Tibial nerve (tissue), 4 donors: ENCODE measurements at places on chromosomes 13 and 19. TPM values are rescaled to one million over a fixed set of nuclear protein-coding genes. Genes with fewer than 3 reads are reported as not detected.
A peak's percentile ranks its signal among the peaks of the same experiment; 100 is the strongest.

ZFP36 gene
- total RNA-seq: 207 TPM

DNA sequence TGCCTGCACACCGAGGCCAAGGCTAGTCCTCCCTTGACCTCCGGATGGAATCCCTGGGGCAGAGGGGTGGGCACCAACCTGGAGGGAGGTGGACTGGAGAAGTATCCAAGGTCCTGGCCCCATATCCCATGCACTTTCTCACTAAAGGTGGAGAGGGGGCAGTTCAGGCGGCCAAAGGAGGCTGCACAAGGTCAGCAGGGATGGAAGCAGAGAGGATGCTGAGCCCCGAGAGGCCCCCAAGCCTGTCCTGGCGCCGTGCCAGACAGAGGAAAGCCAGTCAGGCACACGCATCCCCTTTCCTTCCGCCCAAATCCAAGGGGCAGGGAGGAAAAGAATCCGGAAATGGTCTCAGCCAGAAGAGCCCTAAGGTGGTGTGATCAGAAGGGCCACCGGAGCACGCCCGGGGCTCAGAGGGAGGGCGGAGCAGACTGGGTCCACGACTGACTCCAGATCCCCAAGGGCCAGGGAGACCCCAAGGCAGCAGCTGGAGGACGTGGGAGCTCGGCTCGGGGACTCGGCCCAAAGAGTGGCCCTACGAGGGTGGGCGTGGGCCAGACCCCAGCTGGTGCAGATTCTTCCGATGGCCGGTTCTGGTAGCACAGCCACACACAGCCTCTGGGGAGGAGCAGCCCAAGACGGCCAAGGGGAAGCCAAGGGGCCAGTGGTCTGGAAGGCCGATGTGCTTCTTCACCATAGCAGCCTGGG, 60.0 kb downstream of the MLLT1 start:
- no peak for DNase-seq

- DNase-seq: no peak
Observed at GRCh38 chr13:77521194-77521593, 14.3 kb upstream of the SCEL start.

GRCh38 chr19:42345191-42345812, 19.9 kb downstream of the MEGF8 start:
- DNase-seq: no peak

- DNase-seq: no peak
Observed at GRCh38 chr19:30666301-30666803, 294.2 kb downstream of the ZNF536 start.

- DNase-seq: no peak
Observed at GRCh38 chr13:26560456-26560855, 3.0 kb downstream of the WASF3 start.

- no peak for DNase-seq
Observed at GRCh38 chr19:29285878-29286277, 72.9 kb upstream of the UQCRFS1 start.

DNA sequence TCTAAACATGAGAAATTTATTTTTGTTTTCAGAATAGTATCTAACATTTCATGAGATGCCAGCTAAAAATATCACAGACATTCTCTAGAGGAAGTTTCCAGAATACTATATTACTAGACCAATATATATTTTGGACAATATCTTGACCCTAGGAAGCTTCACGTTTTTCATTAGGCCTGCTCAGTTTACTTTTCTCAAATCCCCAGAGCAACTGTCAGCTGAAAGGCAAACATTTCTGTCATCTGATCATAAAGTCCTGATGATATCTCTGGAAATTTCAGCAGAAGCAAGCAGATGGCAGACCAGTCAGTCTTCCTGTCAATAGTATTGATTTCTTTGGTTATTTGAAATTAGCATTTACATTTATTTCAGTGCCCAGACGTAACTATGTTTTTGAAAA, 4.0 kb downstream of the POSTN start:
- no peak for DNase-seq

GRCh38 chr19:2391118-2391725, 31.2 kb downstream of the TMPRSS9 start:
- peak; percentile 23 for DNase-seq

TIMM13 gene
- 28.8 TPM for total RNA-seq

DNA sequence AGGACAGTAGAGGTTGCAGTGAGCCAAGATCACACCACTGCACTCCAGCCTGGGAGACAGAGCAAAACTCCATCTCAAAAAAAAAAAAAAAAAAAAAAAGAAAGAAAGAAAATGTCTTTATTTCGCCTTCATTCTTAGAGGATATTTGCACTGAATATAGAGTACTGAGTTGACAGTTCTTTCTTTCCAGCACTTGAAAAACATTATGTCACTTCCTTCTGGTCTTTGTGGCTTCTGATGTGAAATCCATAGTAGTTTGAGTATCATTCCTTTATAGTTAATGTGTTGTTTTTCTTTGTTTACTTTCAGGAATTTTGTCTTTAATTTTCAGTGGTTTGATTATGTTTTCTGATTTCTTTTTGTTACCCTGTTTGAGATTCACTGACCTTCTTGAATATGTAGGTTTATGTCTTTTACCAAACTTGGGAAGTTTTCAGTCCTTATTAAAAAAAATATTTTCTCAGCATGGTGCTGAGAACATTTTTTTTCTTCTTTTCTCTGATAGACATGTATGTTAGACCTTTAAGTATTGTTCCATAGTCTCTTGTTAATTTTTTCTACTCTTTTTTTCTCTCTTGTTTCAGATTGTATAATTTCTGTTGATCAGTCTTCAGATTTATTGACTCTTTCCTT, 50.1 kb downstream of the PCCA start:
- no peak for DNase-seq

DNA sequence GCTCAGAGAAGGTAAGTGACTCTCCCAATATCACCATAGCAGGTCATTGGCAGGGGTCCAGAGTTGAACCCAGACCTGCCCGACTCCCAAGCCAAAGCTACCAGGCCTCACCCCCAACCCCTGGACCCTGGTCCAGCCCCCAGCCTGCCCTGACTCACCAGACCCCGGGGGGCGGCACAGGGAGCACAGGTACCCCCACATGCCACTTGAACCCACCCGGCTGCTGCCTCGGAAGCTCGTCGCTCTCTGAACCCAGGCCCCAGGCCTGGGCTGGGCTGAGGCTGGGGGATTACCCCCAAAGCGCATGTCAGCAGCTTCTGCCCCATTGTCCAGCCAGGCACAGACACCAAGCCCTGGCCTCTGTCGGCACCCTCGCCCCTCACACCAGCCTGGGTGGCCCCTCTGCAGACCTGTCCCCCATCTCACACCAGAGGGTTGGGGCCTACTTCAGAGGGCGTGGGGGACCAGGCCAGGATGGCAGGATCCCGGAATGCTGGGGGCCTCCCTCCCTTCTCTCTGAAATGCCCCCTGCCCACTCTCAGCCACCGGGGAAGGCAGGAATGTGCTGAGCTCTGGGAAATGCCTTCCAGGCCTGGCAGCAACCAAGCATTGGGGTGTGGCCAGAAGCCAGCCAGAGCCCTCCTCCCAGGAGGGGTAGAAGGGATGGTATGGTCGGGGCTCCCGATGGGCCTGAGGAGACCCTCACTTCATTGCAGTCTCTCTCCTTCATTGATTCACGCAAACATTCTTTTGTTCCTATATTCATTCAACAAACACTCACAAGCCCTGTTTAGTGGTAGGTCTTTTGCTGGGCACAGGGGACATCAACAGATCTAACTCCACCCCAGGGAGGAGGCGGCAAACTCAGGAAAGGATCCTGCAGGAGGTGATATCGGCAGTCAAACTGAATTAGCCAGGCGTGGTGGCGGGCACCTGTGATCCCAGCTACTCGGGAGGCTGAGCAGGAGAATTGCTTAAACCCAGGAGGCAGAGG, 1.7 kb upstream of the PRX start:
- no peak for DNase-seq

DNA sequence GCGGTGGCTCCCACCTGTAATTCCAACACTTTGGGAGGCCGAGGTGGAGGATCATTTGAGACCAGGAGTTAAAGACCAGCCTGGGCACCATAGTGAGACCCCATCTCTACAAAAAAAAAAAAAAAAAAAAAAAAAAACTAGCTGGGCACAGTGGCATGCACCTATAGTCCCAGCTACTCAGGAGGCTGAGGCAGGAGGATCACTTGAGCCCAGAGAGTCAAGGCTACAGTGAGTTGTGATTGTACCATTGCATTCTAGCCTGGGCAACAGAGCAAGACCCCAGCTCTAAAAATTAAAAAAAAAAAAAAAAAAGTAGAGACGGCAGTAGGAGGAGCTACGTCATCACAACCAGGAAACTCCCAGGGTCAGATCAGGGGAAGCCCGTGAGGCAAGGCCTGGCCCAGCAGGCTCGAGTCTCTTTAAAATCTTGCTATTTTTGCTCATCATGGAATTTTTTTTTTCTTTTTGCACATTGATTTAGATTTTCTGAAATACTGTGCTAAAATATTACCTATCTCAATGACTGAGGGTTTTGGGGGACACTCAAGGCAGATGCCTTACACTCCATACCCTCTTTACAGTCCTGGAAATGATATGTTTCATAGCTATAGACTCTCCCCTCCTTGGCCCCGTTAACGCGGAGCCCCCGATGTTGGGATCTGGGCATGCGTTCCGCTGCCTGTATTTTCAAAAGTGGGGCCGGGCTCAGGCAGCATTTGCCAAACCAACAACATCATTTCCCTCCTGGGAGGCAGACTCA, 44.4 kb upstream of the USE1 start:
- no peak for DNase-seq

DNA sequence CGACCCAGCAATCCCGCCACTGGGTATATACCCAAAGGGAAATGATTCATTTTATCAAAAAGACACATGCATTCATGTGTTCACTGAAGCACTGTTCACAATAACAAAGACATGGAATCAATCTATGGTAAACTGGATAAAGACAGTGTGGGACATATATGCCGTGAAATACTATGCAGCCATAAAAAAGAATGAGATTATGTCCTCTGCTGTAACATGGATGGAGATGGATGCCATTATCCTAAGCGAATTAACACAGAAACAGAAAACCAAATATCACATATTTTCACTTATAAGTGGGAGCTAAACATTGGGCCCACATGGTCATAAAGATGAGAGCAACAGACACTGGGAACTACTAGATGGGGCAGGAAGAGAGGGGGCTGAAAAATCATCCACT, 345.0 kb downstream of the UQCRFS1 start:
- no peak for DNase-seq

ZNF382 gene
- total RNA-seq: 10.1 TPM

GRCh38 chr19:55339889-55340783, 460 bp downstream of the KMT5C start:
- DNase-seq: no peak

GRCh38 chr13:101415358-101416174, 742 bp downstream of the NALCN start:
- no peak for DNase-seq

DNA sequence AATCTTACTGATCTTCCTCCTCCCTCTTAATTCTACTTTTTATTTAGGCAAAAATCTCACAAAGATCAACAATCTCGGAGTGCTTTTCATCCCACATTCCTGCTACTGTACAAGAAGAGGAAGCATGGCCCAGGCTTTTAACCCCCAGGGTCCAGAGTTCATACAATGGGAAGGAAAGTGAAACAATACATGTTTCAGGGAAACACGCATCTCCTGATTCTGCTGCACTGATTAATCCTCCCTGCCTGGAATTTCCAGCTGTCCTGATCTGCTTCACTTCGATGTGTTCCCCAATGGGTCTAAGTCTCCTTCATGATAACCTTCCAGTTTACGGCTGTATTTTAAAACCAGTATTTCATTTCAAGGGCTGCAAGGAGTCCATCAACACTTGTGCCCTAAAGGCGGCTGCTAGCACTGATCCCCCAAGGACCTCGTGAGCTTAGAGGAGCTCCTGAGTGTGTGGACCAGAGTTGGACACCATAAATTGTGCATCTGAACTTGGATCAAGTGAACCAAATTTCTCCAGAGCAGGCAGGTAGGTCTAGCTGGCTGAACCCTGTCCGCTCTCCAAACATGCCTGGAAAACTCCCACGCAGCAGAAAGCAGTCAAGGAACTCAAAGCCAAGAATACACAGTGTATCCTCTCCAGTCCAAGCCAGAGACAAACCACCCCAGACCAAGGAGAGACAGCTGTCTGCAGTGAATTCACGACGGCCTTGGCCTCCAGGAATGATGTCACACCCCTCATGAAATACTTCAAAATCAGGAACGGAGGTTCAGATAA, 44.3 kb downstream of the COL4A1 start:
- no peak for DNase-seq

SIGLEC5 gene
- total RNA-seq: 2.2 TPM

JUND gene
- total RNA-seq: 553 TPM

SULT2A1 gene
- not detected for total RNA-seq

DNA sequence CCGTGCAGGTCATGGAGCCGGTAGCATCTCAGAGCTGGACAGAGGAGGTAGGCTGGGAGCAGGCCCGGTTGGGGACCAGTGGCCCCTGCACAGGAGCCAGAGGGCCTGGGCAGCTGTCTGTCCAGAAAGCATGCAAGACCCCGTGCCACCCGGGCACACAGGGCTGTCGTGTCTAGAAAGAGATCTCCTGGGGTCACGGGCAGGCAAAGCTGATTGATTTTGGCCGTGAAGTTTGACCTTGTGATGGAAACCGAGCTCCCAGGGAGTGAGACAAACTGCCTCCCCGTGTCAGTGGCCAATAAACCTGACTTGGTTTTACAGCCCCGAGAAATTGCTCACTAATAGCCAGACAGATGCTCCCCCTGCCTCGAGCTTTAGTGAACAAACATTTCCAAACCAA, 98.8 kb downstream of the KDM4B start:
- no peak for DNase-seq

DNA sequence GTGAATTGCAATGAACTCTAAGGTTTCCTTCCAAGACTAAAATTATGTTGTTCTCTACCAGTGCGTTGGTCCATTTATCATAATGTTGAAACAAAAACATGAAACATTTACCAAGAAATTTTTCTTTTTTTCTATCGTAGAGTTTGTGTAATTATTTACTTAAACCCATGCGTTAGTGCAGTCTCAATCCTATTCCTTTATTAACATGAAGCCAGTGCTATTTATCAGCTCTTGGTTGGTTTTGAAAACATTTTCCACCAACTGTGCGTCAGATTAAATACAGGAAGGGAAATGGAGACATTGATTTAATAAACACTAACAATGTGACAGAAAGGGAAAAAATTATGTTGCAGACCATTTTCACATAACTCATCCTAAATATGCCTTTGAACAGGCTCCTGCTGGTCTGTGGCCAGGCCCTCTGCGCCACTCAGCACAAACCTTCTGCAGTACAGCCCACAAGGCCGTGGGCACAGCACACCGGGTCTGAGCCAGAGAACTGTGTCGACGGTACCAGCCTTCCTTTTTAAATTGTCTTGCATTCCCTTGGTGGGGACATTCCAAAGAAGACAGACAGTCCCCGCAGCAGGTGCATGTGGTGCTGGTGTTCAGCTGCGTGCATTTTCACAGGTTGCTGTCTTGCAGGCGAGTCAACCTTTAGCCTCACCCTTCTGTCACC, 135.8 kb downstream of the SHISA2 start:
- no peak for DNase-seq

- DNase-seq: no peak
Observed at GRCh38 chr19:31348481-31349159, 616 bp downstream of the TSHZ3 start.

GRCh38 chr19:39686739-39687138, 17.5 kb upstream of the LGALS14 start:
- no peak for DNase-seq

LRP3 gene
- 39.0 TPM for total RNA-seq
